Activated T-helper 17 cell treated with anti-CD3 and anti-CD28 coated beads, Interleukin-2, amount 50 U/mL, for 72 hours (primary cell): ENCODE measurements at places on chromosomes 13 and 19. TPM values are rescaled to one million over a fixed set of nuclear protein-coding genes. Genes with fewer than 3 reads are reported as not detected.

- no peak for ATAC-seq
Observed at GRCh38 chr19:45809643-45810159, 5.4 kb downstream of the RSPH6A start.

DNA sequence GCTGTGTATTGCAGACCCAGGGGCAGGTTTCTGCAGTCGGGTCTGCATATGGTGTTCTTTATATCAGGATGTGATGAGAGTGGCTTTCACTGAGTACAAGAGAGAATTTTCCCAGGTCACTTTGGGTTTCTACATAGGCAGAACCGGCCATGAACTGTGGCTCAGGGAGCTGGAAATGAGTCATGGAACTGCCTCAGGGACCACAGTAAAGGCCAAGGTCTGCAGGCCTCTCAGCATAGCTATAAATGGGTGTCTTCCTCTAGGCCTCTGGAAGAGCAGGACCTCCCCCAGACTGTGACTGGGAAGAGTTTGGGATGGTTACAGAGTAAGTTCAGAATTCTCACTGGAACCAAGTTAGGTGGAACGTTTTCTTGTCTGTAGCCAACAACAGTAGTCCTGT is 51.8 kb upstream of the ZNF681 start:
- ATAC-seq = no peak

GRCh38 chr19:18417250-18418028 is 1.8 kb upstream of the SSBP4 start:
- ATAC-seq = no peak

DNA sequence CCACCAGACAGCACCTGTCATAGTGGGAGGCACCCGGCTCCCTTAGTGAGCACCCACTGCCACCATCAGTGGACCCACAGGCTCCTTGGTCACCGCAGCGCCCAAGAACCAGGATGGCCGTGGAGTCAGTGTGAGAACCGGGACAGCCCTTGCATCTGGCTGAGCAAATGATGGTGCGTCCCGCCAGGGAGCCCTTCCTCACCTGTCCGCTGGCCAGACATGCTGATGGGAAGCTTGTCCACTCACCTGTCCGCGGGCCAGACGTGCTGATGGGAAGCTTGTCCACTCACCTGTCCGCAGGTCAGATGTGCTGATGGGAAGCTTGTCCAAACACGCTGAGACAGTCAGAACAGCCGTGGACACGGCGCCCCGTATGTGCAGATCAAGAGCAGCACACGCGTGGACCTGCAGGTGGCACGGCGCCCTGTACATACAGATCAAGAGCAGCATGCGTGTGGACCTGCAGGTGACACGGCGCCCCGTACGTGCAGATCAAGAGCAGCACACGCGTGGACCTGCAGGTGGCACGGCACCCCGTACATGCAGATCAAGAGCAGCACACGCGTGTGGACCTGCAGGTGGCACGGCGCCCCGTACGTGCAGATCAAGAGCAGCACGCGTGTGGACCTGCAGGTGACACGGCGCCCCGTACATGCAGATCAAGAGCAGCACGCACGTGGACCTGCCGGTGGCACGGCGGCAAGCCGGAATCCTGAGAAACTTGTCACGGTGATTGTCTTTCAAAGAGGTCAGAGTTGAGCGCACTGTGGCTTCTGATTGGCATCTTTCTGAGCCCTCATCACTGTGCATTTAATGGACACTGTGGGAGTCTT is 40.7 kb upstream of the DCUN1D2 start:
- no peak for ATAC-seq

GRCh38 chr13:74575729-74576125 is 441.5 kb upstream of the KLF12 start:
- ATAC-seq = peak; percentile 85

DNA sequence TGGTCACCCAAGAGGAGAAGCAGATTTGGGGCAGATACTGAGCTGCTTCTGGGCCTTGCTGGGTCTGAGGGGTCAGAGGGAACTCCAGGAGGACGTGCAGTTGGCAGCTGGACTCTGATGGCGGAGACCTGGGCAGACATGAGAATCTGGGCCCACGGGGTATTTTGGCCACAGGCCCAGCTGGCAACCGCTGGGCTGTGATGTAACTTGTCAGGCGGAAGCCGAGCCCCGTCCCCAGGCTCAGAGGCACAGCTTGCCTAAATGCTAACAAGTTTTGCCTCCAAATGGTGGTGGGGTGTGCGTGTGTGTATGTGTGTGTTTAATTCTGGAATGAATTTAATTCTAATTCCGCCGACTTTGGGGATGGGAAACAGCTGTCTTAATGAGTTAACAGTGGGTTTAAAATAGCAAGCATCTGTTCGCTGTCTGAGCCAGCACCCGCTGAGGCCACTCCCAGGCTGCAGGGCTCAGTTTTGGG is 11.6 kb downstream of the ZNRF4 start:
- ATAC-seq = no peak

GRCh38 chr19:52646571-52647217 is 8.5 kb upstream of the ZNF83 start:
- ATAC-seq = no peak

DNA sequence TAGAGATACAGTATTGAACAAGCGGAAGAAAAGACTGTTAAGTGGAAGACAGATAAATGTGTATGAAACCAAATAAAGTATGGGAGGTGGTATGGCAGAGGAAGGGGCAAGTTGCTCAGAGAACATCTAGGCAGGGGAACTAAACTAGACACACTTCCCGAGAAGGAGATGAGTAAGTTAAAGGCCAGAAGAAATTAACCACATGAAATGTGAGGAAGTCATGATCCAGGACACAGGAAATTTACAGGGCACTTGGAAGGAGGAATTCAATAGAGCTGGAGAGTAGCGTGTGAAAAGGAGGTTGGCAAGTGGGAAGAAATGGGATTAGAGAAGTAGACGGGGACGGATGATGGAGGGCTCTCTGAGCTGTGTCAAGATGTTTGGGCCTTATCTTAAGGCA is 208.8 kb downstream of the COG6 start:
- ATAC-seq = no peak

DNA sequence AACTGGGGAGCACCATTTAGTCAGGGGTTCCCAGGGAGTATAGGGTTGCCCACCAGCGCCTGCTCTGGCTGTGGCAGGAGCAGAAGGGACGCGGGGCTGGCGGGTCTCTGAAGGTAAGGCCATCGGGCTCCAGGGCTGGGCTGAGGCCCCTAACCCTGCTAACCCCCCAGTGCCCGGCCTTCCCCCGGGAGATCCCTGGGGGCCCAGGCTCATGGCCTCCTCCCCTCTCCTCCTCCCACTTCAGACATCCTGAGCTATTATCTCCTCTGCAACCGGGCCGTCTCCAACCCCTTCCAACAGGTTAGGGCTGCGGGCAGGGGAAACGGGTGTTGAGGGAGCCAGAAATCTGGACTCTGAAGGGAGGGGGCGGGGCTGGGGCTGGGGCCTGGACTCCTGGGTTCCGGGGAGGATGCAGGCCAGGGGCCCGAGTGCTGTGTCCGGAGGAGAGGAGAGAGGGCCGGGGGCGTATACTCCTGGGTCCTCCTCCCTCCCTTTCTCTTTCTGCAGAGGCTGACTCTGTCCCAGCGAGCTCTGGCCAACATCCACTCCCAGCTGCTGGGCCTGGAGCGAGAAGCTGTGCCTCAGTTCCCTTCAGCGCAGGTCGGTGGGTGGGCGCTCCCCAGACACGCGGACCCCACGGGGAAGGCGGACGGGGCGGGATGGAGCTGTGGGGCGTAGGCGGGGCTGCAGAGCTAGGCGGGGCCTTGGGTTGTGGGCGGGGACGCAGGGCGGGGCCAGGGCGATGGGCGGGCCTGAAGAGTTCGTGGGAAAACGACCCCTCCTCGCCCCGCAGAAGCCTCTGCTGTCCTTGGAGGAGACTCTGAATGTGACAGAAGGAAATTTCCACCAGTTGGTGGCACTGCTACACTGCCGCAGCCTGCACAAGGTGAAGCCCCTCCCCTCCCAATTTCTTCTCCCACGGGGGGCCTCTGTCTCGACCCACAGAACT is 15.3 kb downstream of the TTYH1 start:
- peak; percentile 66 for ATAC-seq

- no peak for ATAC-seq
Observed at GRCh38 chr13:37226971-37227370, 121.5 kb upstream of the CSNK1A1L start.

Gene MAG
- total RNA-seq = 0.24 TPM

Gene ZNF486
- 12.8 TPM for total RNA-seq

Gene RFX1
- 12.6 TPM for total RNA-seq

Gene FCGBP
- 11.3 TPM for total RNA-seq

Gene ALOX5AP
- total RNA-seq = 62.5 TPM

Gene ZNF610
- 3.8 TPM for total RNA-seq

Gene RASIP1
- total RNA-seq = 0.67 TPM

Gene GDF15
- total RNA-seq = 0.45 TPM

Gene LRRC4B
- total RNA-seq = not detected
